ENCODE measurements at places on chromosomes 11 and 22.

- peak; percentile 77 for DNase-seq
Observed at GRCh38 chr11:2699531-2700414, at the start of gene KCNQ1OT1. TSS of gene KCNQ1OT1 (minus strand) at chr11:2699994.

DNA sequence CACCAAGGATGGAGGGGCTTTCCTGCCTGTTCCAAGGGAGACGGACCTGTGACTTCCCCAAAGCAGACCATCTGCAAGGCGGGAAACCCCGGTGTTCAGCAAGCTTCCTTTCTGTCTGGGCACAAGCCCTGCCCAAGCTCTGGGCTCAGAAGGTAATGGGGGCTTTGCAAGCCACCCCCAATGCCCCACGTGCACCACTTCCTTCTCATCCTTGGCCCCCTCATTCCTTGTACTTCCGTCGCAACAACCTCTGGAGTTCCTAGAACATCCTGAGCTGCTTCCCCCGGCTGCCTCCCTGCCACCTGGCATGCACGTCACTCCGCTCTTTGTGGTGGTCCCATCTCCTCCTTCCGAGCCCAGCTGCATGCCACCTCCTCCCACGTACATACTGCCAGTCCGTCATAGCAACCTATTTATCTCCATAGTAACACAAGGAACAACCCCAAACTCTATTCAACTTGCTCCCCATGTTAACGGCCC, 3.9 kb downstream of the MYEOV start:
- no peak for DNase-seq

DNA sequence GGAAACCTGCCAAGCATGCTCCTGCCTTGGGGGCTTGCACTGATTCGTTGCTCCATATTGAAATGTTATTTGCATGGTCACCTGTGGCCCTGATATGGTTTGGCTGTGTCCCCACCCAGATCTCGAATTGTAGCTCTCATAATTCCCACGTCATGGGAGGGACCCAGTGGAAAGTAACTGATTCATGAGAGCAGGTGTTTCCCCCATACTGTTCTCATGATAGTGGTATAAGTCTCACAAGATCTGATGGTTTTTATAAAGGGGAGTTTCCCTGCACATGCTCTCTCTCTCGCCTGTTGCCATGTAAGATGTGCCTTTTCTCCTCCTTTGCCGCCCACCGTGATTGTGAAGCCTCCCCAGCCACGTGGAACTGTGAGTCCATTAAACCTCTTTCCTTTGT, 402.4 kb downstream of the ETS1 start:
- no peak for DNase-seq

DNA sequence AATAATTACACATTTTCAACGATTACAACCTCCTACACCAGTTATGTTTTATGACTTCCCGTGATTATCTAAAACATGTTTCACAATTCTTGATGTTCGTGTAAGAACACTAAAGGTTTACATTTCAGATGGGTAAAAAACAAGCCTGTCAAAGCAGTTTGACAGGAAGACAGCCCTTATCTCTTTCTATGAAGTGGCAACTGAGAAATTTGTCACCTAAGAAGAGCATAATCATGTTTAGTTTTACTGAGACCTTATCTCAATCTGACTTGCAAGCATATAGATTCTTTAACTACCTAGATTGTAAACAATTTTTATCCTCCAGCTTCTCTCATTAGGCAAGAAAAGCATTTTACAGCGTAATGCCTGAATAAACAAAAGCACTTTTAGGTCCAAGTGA, 218.4 kb upstream of the ZBED5 start:
- no peak for DNase-seq

GRCh38 chr11:123452794-123453193, 22.7 kb downstream of the GRAMD1B start:
- DNase-seq: no peak

DNA sequence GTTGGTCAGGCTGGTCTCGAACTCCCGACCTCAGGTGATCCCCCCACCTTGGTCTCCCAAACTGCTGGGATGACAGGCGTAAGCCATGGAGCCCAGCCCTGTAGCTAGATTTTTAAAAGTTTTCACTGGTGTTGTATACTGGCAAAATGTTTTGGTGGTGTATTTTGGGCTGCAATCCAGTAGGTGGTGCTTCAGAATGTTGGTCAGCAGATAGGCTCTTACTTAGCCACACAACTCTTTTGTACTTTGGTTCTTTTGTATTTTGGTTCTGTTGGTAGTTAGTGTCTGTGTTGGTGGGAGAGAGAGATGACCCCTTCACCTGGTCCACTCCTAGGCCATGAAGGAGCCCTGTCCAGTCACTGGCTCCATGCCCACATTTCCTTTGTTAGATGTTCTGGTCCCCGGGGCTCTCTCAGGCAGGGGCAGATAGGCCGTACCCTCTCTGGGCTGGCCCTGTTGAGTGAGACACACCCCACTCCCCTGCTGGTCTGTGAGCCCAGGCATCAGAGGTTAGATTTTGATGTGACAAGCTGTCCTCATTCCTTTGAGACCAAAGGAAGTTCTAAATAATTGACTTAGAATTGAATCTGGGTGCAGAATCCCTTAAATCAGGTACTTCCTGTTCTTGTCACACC, 123.8 kb downstream of the DDX10 start:
- DNase-seq: no peak

DNA sequence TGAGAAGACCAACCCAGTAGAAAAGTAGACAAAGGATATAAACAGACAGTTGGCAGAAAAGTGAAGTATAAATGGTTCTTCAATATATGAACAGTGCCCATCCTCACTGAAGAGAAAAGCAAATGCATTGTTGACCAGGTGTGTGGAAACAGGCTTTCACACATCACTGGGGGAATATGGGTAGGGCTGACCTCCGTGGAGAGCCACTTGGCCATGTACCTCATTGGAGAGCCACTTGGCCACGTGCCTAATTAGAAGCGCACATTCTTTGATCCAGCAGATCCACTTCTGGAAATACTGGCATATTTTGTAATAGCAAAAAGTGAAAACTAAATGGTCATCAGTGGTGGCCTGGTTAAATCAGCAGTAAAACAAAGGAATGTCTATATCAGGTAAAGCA, 43.2 kb downstream of the PPP6R3 start:
- peak; percentile 14 for DNase-seq

DNA sequence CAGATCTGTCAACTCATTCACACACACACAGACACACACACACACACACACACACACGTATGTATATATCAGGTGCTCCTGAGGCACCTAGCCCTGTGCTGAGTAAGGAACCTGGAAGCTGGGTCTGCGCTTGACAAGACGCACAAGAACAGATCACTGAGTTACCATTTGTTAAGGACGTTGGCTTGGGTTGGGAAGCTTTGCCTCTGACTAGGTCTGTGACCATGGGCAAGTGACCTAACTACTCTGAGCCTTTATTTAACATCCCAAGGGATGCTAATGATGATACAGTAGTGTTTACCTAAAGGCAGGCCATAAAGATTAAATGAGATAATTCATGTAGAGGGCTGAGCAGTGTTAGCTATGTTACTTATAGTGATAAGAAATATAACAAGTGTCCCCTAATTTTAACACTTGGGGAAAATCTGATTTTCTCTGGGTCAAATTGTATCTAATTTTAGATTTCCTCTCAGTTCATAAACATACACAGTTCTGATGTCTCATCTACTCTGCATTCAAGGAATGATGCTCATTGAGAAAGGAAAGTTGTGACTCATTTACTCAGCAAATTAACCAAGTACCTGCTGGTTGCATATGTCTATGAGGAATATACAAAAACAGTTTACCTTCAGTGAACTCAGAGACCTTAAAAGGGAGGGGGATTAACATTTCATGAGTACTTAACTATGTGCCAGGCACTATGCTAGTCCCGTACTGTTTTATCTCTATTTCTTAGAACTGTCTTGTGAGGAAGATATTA, 13.6 kb downstream of the RNF185 start:
- no peak for DNase-seq

- DNase-seq: no peak
Observed at GRCh38 chr22:50118557-50119168, 28.9 kb downstream of the MOV10L1 start.

Measured in NCI-H774 (cell line).